Fibroblast of the conjunctiva (primary cell): ENCODE measurements at places on chromosomes 2 and 18.

- DNase-seq = peak; percentile 35
Observed at GRCh38 chr18:5424903-5425664, 118.7 kb downstream of the EPB41L3 start.

GRCh38 chr2:28365158-28365557 lies 27.5 kb upstream of the FOSL2 start:
- DNase-seq = no peak

- DNase-seq = no peak
Observed at GRCh38 chr2:16214861-16215260, 274.5 kb downstream of the MYCN start.

- DNase-seq = no peak
Observed at GRCh38 chr2:47006374-47007222, 91.0 kb upstream of the MCFD2 start.
